Iris pigment epithelial cell (primary cell): ENCODE measurements at places on chromosomes 1 and 21.

DNA sequence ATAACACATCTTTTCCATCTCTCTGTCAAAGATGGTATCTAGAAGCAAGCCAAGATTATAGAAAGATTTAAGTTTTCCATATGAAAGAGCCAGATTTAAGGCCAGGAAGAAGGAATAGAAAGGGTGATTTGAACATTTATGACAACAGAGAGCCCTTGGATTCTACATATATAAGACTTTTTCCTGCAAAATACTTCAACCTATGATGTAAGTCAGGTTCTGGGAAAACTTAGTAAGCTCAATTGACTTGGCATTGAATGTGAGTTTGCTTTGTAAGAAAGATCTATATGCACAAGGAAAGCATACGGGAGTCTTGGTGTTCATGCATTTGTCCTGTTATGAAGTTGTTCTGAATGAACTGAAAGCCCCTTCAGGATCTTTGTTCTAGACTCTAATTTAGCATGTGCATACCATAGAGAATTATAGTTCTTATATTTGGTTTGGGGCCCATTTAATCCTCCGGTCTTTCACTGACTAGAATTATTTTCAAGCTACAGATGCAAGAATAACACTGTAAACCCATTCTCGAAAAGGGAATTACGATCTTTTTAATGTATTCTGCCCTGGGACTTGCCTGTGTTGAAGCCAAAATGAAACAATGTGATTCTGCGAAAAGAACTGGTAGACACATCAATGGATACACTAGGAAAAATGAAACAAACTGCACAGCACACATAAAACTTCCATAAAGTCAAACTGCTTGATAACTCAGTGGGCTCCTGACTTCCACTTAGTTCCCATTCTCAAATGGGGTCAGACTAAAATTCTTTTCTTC is 152.8 kb downstream of the DISP1 start:
- no peak for DNase-seq

DNA sequence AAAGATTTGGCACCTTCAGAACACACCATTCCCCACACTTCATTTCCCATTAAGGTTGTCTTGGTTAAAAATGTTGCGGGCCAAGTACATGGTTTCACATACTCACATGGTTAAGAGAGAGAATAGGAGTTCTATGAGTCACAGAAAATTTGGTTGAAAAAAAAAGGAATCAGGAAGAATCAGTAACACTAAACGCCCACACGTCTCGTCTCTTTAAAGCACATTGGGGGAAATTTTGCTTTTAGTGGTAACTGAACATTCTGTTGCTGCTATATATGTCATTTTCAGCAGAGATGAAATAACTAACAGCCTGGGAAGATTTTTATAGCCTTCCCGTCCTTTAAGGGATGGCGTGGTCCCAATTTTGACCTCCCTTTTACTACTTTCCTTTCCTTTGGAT is 132.9 kb upstream of the ERG start:
- DNase-seq: peak; percentile 10

DNA sequence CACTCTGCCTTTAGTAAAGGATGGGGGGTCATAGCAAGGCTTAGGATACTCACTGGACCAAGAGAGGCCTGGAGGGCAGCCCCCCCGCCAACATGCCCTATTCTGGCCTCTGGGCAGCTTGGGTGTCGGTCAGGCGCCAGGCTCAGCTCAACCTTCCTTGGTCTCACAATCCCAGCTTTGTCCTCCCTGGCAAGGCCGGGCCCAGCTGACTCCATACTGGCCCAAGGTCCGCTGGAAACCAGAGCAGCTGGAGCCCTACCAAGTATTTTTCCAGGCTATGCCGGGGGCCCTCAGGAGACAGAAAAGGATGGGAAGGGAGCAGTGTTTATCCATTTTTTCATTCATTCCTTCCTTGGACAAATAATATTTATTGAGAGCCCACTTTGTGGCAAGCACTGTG is 6.2 kb downstream of the FBXO2 start:
- DNase-seq: no peak

- DNase-seq: peak; percentile 15
Observed at GRCh38 chr21:42056996-42057689, 14.0 kb upstream of the UMODL1 start.

- no peak for DNase-seq
Observed at GRCh38 chr1:14774225-14774624, 175.7 kb downstream of the KAZN start.

DNA sequence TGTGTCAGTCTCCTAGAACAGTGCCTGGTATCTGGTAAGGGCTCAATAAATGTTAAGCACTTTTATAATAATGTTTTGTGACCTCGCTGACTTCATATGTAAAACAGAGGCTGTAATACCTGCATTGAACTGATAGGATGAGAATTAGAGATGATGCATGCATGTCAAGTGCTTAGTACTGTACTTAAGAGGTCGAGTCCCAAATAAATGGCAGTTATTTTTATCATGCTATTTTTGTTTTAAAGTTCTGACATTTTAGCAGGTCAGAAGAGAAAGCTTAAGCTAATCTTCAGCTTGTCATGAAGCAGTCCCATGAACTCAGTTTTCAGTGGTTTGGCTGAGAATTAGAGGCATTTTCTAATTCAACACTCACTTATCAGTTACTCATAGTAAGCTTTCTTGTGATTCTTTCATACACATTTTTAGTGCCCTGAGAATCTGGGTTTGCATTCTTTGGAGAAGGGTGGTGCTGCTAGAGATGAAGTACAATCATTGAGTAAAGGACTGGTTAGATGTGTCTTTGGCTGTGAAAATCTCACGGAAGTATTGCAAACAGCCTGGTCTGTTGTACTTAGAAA is 75.7 kb upstream of the RAVER2 start:
- no peak for DNase-seq

DNA sequence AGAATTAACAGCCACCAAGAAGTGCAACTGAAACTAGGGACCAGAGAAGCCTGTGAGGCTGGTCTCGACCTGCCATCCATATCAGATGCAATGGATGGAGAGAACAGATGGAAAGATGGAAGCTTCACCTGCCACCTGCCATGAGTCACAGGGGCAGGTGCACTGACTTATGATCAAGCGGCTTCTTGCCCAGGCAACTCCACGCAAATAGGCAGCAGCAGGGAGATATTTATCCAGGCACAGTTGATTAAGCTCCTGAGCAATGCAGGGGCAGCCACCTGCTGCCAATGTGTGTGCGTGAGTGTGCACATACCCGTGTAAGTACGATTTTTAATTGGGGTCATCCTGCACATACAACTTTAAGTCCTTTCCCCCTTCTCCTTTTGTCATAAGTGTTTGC is 174.2 kb downstream of the PTPRU start:
- DNase-seq: no peak

DNA sequence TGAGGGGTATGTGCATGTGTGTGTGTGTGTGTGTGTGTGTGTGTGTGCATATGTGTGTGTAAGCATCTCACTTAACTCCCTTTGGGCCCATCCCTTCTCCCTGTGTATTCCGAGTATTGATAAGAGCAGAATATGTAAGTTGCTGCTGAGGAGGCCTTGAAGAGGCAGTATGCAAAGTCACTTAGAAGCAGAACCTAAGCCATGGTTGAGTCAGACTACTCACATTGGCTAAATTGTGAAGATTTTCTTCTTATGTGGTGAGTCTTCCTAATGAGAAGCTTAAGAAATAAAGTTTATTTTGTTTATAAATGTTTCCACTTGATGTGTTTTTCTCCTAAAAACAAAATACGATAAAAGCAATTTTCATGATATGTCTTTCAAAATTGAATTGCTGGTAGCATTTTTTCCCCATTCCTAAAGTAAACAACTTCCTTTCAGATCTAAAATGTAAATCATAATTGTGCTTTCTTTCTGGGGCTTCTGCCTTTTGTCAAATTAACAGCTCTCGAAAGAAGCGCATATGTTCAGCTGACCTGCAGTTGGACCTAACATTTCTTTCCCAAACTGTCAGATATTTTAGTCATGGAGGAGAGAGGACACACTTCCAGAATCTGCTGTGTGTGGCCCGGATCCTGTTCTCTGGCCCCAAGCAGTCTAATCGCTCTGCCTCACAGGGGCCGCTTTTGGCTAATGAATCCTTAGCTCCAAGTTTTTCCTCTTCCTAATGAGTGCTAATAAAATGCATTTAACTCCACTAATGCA is 284.0 kb downstream of the DUSP10 start:
- DNase-seq: no peak

GRCh38 chr21:14318578-14318977 is 64.4 kb downstream of the HSPA13 start:
- DNase-seq: no peak

DNA sequence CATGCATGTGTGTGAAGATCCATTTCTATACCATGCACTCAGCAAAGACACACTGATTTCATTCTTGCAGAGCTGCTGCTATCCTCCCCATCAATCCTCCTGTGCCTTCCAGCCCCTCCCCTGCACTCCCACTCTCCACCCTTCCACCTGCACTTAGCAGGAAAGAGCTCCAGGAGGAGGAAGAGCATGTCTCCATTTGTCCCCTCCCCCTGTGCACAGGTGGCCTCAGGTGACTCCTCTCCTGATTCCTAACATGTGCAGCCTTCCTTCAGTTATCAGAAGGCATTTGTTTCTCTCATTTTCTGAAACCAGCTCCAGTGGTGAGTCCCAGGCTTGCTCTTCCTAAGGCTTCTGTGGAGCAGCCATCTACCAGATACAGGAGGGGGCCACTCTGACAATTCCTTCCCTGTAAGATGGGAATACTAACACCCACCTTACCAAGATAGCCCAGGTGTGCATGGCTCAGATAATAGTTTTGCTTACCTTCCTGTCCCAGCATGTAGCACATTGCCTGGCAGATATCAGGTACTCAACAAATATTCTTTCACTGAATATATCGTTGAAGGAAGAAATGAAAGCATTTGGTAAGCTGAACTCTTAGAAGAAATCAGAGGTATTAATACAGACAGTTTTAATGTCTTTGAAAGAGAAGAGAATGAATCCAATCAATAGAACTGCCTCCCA is 21.9 kb upstream of the FAM3B start:
- DNase-seq: no peak

GRCh38 chr1:7334475-7335035 is 436.5 kb upstream of the VAMP3 start:
- DNase-seq: peak; percentile 52

DNA sequence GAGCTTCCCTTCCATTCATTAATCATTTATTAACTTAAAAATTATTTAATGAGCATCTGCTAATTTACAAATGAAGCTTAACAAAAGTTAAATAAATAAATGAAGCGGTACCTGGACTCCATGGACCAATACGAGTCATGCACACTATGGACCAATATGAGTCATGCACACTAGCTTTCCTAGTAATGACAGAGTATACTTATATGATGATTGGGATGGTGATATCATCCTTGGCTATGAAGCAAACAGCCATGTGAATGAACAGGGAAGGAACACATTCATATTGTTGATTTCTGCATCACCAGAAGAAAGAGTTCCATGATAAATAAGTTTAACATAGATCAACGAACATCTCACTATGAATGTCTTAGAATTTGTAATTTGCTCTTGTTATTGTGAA is 109.9 kb downstream of the SPAG17 start:
- DNase-seq: peak; percentile 1

- DNase-seq: no peak
Observed at GRCh38 chr1:174160603-174161002, 1.3 kb downstream of the RABGAP1L start.

- no peak for DNase-seq
Observed at GRCh38 chr21:39003982-39004633, 179.1 kb downstream of the PSMG1 start.

DNA sequence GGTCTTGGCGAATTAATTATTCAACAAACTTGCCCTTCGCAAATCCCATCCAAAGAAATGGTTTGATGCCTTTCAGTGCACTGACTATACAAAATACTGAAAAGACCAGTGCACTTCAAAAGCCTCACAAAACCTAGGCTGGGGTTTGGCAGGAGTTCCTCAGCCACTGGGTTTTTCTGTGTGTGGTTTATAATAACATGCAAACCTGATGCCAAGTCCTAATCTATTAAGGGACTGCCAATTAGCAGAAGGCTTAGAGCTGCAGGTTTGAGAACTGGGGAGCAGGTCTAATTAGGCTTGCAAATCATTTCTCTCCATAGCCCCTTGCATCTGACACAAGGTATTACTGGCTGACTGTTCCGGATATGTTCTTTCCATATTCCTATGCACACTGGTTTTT is 27.7 kb downstream of the PLPP3 start:
- DNase-seq: no peak

- no peak for DNase-seq
Observed at GRCh38 chr1:220691053-220691684, 1.0 kb downstream of the C1orf115 start.

DNA sequence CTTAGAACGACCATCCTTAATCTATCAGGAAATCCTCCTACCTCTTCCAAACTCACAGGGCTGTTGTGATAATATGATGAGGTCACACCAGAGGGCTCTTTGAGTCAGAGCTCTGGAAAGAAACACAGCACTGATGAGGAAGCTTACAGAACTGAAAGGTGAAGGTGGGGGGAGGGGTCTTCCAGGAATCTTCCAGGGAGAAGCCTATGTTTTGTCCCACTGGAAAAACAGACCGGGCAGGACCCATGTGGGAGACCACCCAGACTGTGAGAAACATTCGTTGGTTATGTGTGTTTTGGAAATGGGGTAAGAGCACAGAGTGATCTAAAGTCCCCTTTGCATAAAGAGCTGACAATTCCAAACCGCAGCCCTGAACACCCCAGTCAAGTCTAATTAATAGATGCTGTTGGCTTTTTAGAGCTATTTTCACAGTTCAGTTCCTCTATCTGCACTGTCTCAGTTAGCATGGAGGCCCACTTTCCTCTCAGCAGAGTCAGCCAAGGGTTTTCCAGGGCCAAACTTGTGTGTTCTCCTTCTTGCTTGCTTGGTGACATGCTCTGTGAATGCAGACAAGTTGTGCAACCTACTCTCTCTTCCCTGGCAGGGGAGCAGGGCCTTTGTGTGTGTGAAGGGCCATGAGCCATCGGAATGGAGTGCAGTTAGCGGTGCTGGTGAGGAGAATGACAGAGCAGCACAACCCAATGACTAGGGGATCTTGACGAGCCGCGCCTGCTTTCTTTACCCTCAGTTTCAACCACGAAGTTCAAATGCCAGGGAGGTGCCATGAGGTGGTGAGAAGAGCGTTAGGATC is 12.3 kb downstream of the PHLDA3 start:
- DNase-seq: peak; percentile 98

DNA sequence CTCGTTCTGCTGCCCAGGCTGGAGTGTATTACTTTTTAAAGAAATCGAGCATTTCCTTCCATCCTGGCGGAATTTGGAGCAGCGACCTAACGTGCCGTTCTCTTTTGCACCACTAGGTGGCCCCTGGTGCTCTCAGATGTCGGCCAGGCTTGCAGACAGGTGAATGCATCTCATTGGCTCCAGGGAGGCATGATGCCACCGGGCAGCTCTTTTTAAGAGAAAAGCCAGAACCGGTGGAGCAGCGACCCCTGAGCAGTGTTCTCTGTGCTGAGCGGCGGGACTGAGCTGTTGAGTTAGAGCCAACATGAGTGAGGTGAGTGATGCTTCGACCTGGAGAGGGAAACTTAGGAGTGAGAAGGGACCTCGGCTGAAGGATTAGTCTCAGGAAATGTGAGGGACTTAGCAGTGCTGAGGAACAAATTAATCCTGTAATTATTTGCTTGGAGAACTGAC is at the start of gene PCP4:
Gene PCP4 (plus strand): TSS at position 241 of the 453 bp plus-strand sequence. CDS start 64 bp downstream, at position 305.
- peak; percentile 17 for DNase-seq

- peak; percentile 42 for DNase-seq
Observed at GRCh38 chr1:110118636-110119396, 6.6 kb downstream of the UBL4B start.

GRCh38 chr1:77926561-77927357 is 38.3 kb downstream of the NEXN start:
- DNase-seq: no peak
